ENCODE measurements at places on chromosomes 2 and 18. TPM values are rescaled to one million over a fixed set of nuclear protein-coding genes. Genes with fewer than 3 reads are reported as not detected.

The NLRC4 gene
- not detected for total RNA-seq

The MPP4 gene
- total RNA-seq = 2.2 TPM

The WIPF1 gene
- total RNA-seq = 40.9 TPM

The CNDP1 gene
- 0.11 TPM for total RNA-seq

The LGALSL gene
- 8.3 TPM for total RNA-seq

The LYPD6 gene
- 0.52 TPM for total RNA-seq

The ELMOD3 gene
- 20.4 TPM for total RNA-seq

The MTCL1 gene
- 37.2 TPM for total RNA-seq

Data from articular chondrocyte of knee joint (primary cell).